ENCODE measurements at places on chromosomes 12 and 14.

DNA sequence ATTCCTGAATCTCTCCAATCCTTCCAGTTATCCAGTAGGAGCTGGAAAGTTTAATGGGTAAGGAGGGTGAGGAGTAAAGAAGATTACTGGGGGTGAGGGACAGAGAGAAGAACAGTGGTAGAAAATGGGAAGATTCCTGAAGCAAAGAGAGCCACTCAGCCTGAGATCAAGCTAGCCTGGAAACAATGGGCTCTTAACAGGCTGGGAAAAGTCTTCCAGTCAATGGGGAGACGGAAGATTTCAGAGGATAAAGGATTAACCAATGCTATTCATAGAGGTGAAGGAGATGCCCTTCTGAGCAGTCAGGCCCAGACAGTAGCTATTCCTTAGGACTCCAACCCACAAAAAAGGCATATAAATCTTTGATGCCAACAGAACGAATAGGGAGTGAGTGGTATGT, 14.8 kb downstream of the GDF11 start:
- DNase-seq: no peak

DNA sequence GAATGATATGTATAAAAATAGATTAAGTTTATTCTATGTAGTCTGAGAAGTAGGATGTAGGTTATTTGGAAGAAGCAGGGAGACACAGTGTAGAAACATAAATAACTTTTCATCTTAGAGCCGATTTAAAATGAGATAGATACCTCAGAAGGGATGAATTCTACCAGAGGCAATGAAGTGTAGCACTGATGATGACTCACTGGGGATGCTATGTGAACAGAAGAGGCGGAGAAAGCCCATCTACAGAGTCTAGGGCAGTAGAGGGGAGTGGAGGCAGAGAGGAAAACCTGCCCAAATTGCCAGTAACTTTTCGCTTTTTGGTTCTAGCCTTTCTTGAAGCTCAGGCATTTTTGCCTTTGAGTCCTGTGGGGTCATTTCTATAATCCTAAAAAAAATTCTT, 451.8 kb downstream of the ATP23 start:
- DNase-seq: no peak

- DNase-seq: no peak
Observed at GRCh38 chr14:29856516-29856915, 71.1 kb downstream of the PRKD1 start.

- DNase-seq: no peak
Observed at GRCh38 chr12:112905451-112906089, 1.2 kb upstream of the OAS1 start.

DNA sequence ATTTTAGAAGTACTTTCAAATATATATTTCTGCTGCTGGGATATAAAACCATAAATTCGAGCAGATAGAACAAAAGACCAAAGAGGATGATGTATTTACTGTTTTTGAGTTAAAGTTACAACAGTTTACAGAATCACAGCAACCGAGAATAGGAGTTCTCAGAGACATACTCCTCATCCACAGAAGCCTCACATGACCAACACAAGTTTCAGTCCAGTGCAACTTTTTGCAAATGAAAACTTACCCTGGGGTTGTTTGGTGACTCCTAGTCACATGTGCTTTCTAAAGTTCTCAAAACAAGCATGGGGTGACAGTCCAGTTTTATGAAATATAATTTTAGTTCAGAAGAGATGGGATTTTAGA, 117.1 kb downstream of the PRKCH start:
- no peak for DNase-seq
